BE2C (cell line): ENCODE measurements at places on chromosomes 12 and 14.

GRCh38 chr14:105442834-105443233 lies 23.2 kb downstream of the MTA1 start:
- DNase-seq: peak; percentile 6

- DNase-seq: peak; percentile 85
Observed at GRCh38 chr12:42588524-42589464, 752 bp downstream of the PRICKLE1 start.

GRCh38 chr14:54381821-54382220 lies 15.0 kb upstream of the CDKN3 start:
- no peak for DNase-seq

- no peak for DNase-seq
Observed at GRCh38 chr12:18953505-18953904, 176.0 kb upstream of the PLEKHA5 start.

DNA sequence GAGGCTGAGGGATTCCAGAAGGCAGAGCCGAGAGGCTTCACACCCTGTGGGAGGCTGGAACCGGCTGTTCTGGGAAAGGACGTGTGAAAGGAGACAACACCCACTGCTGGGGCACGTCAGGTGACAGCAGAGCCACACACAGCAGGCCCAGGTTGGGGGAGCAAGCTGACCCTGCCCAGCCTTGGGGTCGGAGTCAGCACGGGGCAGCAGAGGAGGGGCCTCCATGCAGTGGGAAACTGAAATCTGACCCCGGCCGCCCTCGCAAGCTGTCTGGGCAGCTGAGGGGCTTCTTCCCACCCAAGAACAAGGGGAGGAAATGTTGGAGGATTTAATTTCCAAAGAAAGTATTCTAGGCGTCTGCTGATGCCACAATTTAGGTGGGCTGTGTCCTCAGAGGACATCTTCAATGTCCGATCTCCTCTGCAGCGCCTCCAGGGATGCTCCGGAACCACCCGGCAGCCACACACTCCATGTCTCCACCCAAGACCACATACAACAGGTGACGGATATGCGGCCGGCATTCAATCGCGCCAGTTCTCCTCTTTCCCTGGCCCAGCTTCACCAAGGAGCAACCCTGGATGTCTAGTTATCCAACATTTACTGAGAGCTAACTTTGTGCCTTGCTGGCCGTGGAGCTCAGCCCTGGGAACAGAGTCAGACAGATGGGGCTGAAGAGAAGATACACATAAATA lies 30.7 kb downstream of the SNRNP35 start:
- no peak for DNase-seq

- no peak for DNase-seq
Observed at GRCh38 chr12:22361785-22362184, 27.3 kb upstream of the ST8SIA1 start.

DNA sequence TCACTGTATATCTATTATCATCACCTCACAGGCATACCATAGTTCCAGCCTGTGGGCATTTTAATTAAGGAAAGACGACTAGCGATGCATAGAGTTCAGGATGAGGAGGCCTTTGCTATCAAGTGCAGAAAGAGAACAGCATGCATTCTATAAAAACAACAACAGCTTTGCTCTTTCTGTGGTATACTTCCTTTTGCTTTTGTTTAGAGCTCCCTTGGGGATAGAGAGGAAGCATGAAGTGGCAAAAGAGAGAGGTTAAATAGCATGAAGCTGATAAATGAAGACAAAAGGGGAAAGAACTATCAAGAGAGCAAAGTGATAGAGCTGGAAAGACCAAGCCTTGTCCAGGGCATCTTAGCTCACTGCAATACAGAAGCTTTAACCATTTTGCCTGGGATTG lies 23.5 kb downstream of the IFNG-AS1 start:
- DNase-seq: no peak

GRCh38 chr12:124777399-124778372 lies 86.0 kb downstream of the SCARB1 start:
- no peak for DNase-seq

DNA sequence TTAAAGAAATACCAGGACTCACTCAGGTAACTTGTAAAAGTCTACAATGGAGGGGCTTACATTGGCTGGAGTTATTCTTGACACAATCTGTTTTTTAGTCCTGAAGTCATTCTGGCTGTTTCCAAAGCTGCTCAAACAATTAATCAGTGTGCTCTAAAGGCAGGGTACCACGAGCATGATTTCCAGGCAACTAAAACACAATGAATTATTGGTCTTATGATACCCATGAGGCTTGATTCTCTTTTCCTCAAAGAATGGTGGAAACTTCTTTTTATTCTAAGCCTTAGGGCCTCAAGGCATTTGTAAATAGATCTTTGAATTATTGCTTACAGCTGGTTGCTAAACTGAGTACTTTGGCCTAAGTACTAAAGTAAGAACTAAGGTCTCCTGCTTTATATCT lies 199.8 kb upstream of the PDZRN4 start:
- DNase-seq: no peak

DNA sequence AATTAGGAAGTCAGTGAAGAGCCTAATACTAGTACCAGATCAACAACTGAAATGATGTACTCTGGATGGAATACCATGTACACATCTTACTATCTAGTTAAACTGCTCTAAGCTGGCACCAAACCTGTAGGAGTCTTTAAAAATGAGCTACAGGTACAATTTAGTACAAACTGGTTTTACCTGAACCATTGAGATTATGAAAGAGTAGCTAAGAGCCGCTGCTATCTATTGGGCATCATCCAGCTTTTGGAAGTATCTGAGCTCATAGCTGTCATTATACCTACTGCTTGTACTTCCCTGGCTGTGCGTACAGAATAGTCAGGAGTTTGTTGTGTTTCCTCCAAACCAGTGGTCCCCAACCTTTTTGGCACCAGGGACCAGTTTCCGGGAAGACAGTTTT lies 12.4 kb downstream of the TBC1D30 start:
- DNase-seq: no peak

- DNase-seq: no peak
Observed at GRCh38 chr12:89134213-89134770, 218.0 kb downstream of the DUSP6 start.

- DNase-seq: no peak
Observed at GRCh38 chr12:4118017-4118510, 155.5 kb upstream of the CCND2 start.

DNA sequence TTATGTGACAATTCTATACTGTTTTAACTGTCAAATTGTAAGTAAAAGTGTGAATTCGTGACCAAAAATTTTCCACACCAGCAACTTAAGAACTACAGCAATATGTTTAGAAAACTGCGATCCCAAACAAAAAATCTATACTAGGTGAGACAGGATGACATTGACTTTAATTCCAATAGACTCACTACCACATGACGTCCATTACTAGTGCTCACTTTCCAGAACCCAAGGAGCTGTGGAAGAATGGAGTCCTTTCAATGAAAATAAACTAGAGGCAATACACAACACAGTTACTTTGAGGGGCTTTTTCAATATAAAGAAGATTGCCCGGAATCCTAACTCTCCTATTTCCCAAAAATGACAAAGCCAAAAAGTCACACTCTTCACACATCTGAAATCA lies 1.4 kb downstream of the EPS8 start:
- DNase-seq: no peak

GRCh38 chr12:120628919-120629318 lies 11.5 kb upstream of the CABP1 start:
- DNase-seq: peak; percentile 61

DNA sequence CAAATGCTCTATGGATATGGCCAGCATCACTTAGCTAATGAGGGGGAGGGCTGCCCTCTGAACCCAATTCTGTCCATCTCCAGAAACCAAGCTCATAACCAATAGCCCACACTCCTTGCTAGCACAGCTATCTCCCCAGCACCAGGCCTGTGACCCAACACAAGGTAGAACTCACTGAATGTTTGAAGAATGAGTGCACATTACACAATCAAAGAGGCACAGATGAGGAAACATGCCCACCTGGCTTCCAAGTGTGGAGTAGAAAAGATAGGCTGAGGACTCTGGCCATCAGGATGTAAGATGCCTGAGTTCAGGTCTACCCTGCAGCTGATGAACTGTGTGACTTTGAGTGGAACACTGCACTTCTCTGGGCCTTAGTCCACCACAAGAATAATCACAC lies 268.4 kb downstream of the BCL11B start:
- DNase-seq: no peak

- DNase-seq: no peak
Observed at GRCh38 chr14:96383445-96383844, 8.5 kb upstream of the AK7 start.

- DNase-seq: peak; percentile 47
Observed at GRCh38 chr12:67068761-67069450, 200.3 kb upstream of the CAND1 start.

DNA sequence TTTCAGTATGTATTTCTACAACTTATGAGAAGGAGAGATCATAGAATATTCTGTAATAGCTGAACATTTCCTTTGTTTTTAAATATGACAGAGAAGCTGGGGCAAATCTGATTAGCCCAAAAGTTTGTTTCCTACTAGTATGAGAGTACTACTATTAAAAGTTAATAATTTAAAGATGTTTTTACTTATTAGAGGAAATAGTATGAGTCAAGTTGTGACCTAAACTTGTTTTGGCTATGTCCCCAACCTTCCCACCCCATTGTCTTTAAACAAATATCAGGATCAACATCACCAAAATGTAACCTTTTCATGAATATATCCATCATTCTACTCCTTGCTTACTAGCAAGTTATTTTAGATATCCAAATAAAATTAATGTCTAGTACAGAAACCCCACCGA lies 10.5 kb downstream of the GNPNAT1 start:
- DNase-seq: no peak

- no peak for DNase-seq
Observed at GRCh38 chr14:24123424-24124417, 6.7 kb upstream of the FITM1 start.

- no peak for DNase-seq
Observed at GRCh38 chr12:130636370-130636769, 79.7 kb downstream of the RIMBP2 start.

DNA sequence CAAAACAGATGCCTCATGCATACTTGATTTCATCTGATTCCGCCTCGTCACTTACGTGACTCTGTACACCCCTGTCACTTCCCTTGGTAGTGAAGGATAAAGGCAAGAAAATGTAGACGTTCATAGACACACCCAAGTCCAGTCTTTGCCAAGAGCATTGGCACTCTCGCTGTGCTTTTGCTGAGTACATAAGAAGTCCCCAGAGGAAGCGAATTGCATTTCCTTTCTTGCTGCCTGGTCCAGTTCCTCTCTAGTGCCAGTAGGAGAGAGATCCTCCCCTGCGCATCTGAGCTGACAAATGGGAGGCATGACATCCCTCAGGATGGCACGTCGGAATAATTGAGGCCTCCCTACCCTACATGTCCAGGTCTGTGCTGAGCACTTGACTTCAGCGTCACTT lies 21.3 kb upstream of the RIN3 start:
- DNase-seq: no peak

DNA sequence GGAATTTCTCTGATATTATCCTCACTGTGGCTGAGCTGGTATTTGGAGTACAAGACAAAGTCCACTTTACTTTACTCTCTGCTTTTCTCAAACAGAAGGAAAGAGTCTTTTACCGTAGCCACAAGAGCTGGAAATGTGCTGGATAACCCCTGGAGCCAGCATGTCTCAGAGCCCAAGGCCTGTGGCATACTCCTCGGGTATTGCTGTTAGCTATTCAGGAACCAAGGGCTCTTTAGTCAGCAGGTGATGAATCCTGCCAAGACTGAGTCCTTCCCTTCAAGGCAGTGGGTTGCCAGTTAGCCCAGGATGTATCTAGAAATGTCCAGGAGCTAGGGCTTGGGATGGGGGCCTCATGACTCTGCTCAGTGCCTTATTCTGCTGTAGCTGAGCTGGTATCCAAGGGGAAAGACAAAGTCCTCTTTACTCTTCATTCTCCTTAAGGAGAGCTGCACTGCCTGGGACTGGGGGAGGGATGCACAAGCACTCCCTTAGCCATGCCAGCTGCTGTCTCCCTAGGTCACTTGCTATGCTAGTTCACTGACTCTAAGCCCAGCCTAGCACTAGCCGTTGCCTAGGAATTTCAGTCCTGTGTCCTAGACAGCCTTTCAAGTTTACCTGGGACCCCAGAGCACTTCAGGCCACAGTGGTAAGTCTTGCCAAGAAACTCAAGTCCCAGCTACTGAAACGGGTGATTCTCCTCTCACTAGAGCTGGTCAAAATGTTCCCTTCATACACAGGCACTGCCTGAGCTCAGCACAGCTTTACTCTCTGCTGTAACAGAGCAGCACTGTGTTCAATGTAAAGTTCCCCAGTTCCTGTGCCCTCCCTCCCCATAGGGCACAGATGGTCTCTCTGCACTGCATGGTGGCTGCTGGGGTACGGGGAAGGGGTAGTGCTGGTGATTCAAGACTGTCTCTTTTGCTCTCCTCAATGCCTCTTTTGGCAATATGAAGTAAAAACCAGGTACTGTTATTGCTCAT lies 136.4 kb downstream of the SLC35F4 start:
- DNase-seq: no peak

DNA sequence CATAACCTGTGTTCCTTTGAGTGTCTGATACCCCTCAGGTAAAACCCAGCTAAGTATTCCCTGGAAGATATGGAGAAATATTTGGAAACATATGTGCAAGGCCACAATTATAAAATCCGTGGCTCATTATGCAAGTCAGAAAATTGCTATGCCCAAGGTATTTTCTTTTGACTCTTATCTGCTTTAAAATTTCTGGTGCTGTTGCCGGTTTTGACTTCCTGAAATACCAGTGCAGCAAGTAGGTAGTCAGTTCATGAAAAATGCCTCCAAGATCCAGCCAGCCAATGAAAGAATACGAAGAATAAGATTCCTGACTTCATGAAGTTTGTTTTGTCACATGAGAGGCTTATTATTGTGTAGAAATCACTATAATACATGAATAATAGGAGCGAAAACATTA lies 20.2 kb upstream of the FUT8 start:
- no peak for DNase-seq

DNA sequence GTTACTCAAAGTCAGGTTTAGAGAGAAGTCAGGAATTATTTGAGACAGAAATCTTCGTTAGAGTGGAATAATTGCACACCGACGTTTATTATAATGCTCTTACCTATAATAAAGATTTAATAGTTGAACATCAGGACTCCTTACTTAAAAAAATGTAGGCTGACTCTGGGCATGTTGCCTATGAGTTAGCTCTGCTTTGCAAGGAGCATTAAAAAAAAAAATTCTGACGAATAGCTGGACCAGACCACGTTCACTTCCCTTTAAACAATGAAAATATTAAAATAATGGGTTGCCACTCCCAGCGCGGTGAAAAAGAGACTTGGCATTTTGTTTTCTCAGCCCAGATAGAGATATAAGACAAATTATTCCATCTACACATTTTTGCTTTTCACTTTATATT lies 574 bp upstream of the FANCM start:
- no peak for DNase-seq
